ENCODE measurements at places on chromosomes 3 and 15. TPM values are rescaled to one million over a fixed set of nuclear protein-coding genes. Genes with fewer than 3 reads are reported as not detected.

- H3K4me1 ChIP-seq = no peaks in the 10 kb centered on the region
- no peaks in the 10 kb centered on the region for H3K36me3 ChIP-seq
- peaks cover 7% of the 10 kb centered on the region for H3K27me3 ChIP-seq
- H3K4me3 ChIP-seq = no peak overlapping the region
- H3K27ac ChIP-seq = no peak overlapping the region
- DNase-seq = no peak
These were observed 21.5 kb upstream of the ZBTB38 start for GRCh38 chr3:141346839-141347238.

DNA sequence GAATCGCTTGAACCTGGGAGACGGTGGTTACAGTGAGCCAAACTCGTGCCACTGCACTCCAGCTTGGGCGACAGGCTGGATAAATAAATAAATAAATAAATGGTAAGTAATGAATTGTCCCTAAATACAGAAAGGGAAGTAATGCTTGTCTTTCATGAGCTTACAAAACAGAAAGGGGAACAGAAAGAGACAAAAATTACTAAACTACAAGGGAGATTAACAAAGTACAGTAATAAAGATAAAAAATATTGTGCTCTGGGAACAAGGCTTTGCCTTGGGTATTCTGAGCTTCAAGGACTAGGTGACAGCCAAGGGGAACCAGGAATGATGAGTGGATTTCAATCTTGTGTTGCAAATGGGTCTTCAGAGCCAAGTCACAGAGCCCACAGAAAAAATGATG lies 9.2 kb upstream of the HLTF start:
- H3K36me3 ChIP-seq = no peaks in the 10 kb centered on the region
- peaks cover 11% of the 10 kb centered on the region for H3K27me3 ChIP-seq
- H3K27ac ChIP-seq = no peak overlapping the region
- H3K4me1 ChIP-seq = no peaks in the 10 kb centered on the region
- DNase-seq = no peak
- H3K4me3 ChIP-seq = no peak overlapping the region

- no peaks in the 10 kb centered on the region for H3K4me1 ChIP-seq
- DNase-seq = no peak
- H3K27me3 ChIP-seq = no peaks in the 10 kb centered on the region
- peaks cover 1% of the 10 kb centered on the region for H3K36me3 ChIP-seq
- no peak overlapping the region for H3K27ac ChIP-seq
- no peak overlapping the region for H3K4me3 ChIP-seq
These were observed 275.9 kb upstream of the TBL1XR1 start for GRCh38 chr3:177473184-177473583.

DNA sequence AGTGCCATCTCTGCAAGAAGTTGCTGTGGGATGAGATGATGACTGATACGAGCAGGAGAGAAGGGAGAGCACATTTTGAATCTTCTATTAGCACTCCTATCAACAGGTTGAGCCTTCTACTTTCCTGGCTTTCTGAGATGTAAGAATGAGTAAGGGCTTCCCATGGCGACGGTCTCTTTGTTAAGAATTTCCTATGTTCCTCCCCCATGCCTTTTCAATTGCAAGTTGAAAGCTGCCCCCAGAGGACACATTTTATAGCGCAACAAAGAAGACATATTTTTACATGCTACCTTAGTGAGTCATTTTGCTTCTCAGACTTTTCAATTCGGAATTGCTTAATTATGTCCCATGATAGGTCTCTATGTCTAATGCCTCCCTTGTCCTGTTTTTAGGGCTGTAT lies 71.3 kb upstream of the LRTM1 start:
- no peaks in the 10 kb centered on the region for H3K36me3 ChIP-seq
- H3K4me3 ChIP-seq = no peak overlapping the region
- H3K4me1 ChIP-seq = no peaks in the 10 kb centered on the region
- no peak overlapping the region for H3K27ac ChIP-seq
- no peaks in the 10 kb centered on the region for H3K27me3 ChIP-seq

DNA sequence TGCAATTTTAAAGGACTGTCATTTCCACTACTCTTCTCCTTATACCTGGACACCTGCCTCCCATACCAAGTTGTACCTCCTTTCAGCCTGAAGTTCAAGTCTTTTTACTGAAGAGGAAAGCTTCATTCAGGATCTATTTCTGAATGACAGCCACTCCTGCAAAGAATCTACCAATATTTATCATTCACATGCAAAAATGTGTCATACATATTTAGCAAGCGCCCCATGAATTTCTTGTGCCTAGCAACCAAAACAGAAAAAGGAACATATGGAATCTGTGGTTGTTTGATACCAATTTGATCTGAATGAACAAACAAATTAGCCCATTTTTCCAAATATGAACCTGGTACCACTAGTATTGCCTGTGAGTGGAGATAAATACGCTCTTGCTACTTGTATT lies 16.8 kb downstream of the GJD2 start:
- no peak overlapping the region for H3K4me3 ChIP-seq
- no peaks in the 10 kb centered on the region for H3K36me3 ChIP-seq
- DNase-seq = no peak
- H3K27ac ChIP-seq = no peak overlapping the region

GRCh38 chr3:184300378-184300720 lies 1.3 kb downstream of the PSMD2 start:
- H3K36me3 ChIP-seq = peaks cover 13% of the 10 kb centered on the region
- no peaks in the 10 kb centered on the region for H3K27me3 ChIP-seq
- no peak for DNase-seq
- H3K4me3 ChIP-seq = peak overlapping the region; percentile 92
- no peak overlapping the region for H3K27ac ChIP-seq

DNA sequence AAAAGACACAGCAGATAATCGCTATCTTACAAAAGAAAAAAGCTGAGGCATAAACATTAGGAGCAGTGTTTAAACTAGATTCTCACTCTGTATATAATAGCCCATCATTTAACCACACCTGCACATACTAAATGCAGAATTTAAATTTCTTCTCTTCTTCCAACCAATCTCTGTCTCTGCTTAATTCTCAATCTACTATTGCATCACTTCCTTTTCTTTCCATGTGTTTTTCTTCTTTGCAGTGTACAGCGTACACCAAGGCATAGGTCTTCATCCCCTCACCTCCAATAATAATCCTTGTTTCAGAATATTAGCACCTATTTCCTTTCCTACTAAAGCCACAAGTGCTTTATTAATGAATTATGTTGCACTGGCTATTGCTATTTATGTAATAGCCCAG lies 90.9 kb downstream of the NR1I2 start:
- H3K4me3 ChIP-seq = no peak overlapping the region
- peaks cover 17% of the 10 kb centered on the region for H3K36me3 ChIP-seq
- H3K27ac ChIP-seq = no peak overlapping the region
- H3K27me3 ChIP-seq = no peaks in the 10 kb centered on the region

- no peaks in the 10 kb centered on the region for H3K27me3 ChIP-seq
- H3K4me3 ChIP-seq = no peak overlapping the region
- no peak overlapping the region for H3K27ac ChIP-seq
- peaks cover 17% of the 10 kb centered on the region for H3K4me1 ChIP-seq
These were observed 8.5 kb downstream of the EIF4G1 start for GRCh38 chr3:184322731-184323487.

DNA sequence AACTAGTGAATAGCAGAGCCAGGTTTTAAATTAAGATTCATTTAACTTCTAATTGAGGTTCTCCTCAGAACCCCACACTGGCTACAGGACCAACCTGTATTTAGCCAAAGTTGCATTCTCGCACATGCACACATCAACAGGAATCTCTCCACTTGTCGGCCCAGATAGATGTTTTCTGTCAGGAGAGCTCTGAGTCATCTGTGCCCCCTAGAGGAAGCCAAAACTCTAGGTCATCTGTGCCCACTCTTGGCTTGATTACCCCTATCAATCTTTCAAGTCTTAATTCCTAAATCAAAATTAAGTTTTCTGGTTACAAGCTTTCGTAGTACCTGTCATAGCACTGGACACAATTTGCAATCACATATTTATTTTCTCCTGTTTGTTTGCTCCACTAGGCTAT lies 104.9 kb upstream of the EOMES start:
- no peak overlapping the region for H3K4me3 ChIP-seq
- no peaks in the 10 kb centered on the region for H3K27me3 ChIP-seq
- peaks cover 2% of the 10 kb centered on the region for H3K4me1 ChIP-seq
- no peak for DNase-seq

- H3K27me3 ChIP-seq = peaks cover 5% of the 10 kb centered on the region
- no peak for DNase-seq
- peaks cover 5% of the 10 kb centered on the region for H3K4me1 ChIP-seq
- no peak overlapping the region for H3K27ac ChIP-seq
- H3K4me3 ChIP-seq = no peak overlapping the region
- peaks cover 2% of the 10 kb centered on the region for H3K36me3 ChIP-seq
These were observed 25.4 kb downstream of the ISG20 start for GRCh38 chr15:88664151-88664778.

DNA sequence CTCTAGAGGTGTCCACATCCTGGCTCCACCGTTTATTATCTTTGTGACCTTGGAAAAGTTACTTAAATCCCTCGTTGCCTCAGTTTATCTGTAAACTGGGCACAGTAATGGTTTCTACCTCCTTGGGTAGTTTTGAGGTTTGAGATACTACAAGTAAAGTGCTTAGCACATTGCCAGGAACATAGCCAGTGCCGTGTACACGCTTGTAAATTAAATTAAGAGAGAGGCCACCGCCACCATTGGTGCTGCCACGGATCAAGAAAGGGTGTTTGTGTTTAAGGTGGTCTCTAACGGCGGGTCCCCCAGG lies 5.8 kb upstream of the WNT7A start:
- DNase-seq = peak; percentile 10
- no peak overlapping the region for H3K4me3 ChIP-seq
- H3K4me1 ChIP-seq = peaks cover 5% of the 10 kb centered on the region

DNA sequence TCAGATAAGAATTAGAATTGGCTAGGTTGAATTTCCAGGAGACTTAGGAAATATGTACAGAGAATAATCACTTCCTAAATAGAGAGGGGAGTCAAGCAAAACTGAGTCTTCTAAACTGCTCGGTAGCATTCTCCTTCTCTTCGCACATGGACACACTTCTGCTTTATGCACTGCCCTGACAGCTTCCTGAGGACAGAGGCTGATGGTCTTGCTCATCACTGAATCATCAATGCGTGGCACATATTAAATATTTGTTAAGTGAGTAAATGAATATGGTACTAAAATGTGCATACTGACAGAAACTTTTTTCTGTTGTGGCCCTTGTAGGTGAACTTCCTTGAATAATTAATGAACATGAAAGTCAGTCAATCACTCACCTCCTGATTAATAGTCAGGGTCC lies 315.5 kb downstream of the FHIT start:
- no peak for DNase-seq
- H3K4me3 ChIP-seq = no peak overlapping the region
- no peaks in the 10 kb centered on the region for H3K27me3 ChIP-seq
- H3K27ac ChIP-seq = no peak overlapping the region

- no peak overlapping the region for H3K4me3 ChIP-seq
- H3K36me3 ChIP-seq = no peaks in the 10 kb centered on the region
- no peak overlapping the region for H3K27ac ChIP-seq
- no peaks in the 10 kb centered on the region for H3K4me1 ChIP-seq
- peaks cover 6% of the 10 kb centered on the region for H3K27me3 ChIP-seq
- DNase-seq = no peak
These were observed 36.8 kb upstream of the KLHL25 start for GRCh38 chr15:85831415-85832113.

DNA sequence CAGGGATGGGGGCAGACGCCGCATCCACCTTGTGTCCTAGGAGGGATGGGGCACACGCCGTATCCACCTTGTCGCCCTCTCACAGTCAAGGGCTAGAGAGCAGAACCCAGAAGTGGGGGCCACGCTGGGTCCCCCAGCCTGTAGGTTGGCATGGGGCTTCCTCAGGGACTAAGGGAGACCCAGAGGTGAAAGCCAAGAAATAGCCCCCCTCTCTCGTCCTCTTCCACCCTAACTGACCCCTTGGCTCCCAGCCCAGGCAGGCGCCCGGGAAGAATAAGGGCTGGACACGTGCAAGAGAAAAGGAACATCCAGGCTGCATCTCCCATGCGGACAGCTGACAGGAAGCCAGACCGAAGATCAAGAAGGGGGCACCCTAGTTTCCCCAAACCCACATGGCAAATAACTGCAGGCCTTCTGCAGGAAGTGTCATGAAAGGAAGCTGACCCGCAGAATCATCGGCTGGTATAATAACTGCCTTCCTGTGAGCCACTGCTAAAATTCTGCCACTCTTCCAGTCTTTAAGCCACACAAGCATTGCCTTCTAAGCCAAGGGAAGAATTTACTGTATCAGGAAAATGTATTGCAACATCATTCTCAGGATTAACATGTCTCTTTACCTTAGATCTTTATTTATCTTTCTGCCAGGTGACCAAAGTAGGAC lies 38.5 kb upstream of the TFRC start:
- no peak for DNase-seq
- peaks cover 31% of the 10 kb centered on the region for H3K4me1 ChIP-seq
- H3K27me3 ChIP-seq = no peaks in the 10 kb centered on the region
- peak overlapping the region; percentile 80 for H3K27ac ChIP-seq
- H3K4me3 ChIP-seq = peak overlapping the region; percentile 63
- no peaks in the 10 kb centered on the region for H3K36me3 ChIP-seq

DNA sequence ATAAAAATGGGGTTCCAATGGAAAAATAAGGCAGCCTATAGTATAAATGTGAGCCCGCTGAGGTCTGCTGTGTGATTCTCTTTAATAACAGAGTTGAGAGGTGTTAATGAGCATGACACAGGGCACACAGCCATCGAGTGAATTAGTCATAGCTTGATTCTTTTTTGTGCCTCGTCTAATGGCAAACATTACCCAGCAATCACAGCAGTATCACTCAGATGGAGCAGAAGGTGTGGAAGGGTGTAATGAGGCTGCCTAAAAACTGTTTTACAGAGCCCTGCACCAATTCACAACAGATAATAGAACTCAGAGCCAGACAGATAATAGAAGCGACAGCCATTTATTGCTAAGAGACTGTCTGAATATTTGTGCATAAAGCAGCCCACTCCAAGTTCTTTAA lies 178.6 kb upstream of the TPRG1 start:
- H3K36me3 ChIP-seq = peaks cover 3% of the 10 kb centered on the region
- H3K4me1 ChIP-seq = peaks cover 2% of the 10 kb centered on the region
- H3K27me3 ChIP-seq = peaks cover 23% of the 10 kb centered on the region
- H3K4me3 ChIP-seq = no peak overlapping the region
- no peak for DNase-seq

- no peak overlapping the region for H3K4me3 ChIP-seq
- H3K36me3 ChIP-seq = no peaks in the 10 kb centered on the region
- no peaks in the 10 kb centered on the region for H3K4me1 ChIP-seq
- H3K27ac ChIP-seq = no peak overlapping the region
- no peaks in the 10 kb centered on the region for H3K27me3 ChIP-seq
These were observed 182.1 kb upstream of the TP63 start for GRCh38 chr3:189449084-189449483.

DNA sequence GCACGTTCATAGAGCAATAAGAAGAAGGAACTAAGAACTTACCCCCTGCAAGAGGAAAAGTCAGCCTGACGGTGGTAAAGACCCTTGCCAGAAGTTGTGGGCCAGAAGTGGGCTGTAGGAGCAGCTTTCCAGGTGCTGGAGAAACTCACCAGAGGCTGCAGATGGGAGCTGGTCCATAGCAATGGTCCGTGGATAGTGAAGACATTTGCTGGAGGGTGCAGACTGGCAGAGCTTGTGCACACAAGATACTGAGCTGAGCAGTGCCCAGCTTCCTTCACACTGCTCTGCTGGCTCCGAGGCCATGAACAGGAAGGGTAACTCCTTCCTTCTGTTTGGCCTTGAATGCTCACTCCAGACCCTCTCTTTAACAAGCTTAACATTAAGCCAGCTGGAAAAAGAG lies 149.8 kb upstream of the BNIP2 start:
- DNase-seq = peak; percentile 41
- H3K4me3 ChIP-seq = peak overlapping the region; percentile 72
- H3K36me3 ChIP-seq = peaks cover 9% of the 10 kb centered on the region
- H3K27me3 ChIP-seq = no peaks in the 10 kb centered on the region
- peak overlapping the region; percentile 88 for H3K27ac ChIP-seq

Gene SPG11
- 110 TPM for total RNA-seq

Gene ARPIN
- total RNA-seq = 0.11 TPM

Gene EEF1AKMT4
- total RNA-seq = 3.3 TPM

Gene ZNF660
- 0.65 TPM for total RNA-seq

Gene COLQ
- 4.1 TPM for total RNA-seq

Gene SLCO3A1
- 29.5 TPM for total RNA-seq

Gene LMAN1L
- total RNA-seq = 0.36 TPM

Gene COX17
- total RNA-seq = 59.9 TPM
